ENCODE measurements at places on chromosomes 11 and 22.

DNA sequence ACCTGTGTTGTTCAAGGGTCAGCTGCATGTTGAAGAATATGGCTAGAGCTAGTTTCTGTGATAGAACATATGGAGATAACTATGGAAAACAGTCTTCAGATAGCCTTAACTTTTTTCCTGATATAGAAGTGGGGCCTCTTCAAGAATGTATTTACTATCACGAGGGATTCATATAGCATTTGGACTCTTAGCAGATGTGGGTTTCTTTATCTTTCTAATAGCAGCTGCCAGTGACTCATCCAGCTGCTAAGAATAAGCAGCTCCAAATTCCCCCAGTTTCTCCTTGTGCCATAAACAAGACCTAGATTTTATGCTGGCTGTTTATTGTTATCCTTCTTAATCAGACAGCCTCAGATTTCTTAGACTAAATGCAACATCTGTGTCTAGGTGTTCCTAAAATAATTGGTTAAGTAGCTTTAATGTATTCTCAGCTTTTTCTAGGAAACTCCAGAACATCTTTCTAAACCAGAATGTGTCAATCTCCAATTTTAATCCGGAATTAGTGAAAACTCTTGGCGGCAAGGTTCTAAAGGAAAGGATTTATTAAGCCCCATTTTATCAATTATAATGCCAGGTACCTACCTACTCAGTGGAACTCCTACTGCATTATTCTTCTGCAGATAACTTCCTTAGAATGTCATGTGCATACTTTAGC, 119.8 kb downstream of the CSTPP1 start:
- ATAC-seq, result peak; percentile 24

DNA sequence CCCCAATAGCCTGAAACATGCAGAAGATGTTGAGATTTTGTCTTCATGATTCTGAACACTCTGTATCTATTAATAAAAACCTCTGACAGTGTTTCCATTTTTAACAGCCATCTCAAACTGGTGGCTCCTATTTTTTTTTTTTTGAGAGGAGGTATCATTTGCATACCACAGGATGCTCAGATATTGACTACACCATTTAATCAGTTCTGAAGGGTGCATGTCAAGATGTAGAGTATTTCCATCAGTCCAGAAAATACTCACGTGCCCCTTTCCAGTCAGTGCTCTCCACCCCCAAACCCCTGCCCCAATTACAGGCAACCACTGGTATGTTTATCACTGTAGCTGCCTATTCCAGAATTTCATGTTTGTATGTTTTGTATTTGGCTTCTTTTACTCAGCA, 85.3 kb upstream of the SORL1-AS1 start:
- no peak for ATAC-seq

- ATAC-seq, result no peak
These were observed 101.6 kb downstream of the FAM76B start for GRCh38 chr11:95688015-95688414.

DNA sequence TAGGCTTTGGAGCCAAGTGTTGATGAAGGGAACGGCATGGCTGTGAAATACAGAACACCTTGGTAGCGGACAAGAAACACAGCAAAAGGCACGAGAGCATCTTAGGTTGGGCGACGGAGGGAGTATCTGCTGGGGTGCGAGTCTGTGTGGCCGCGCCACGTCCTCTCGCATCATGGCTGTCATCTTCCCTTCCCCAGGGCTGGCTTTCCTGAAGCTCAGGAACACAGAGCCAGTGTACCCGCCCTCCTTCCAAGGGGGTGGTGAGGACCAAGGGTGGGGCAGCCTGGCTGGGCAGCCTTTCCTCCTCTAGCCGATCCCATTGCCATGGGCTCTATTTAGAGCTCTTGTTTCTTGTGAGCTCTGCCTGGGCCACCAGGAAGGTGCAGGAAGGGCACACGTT, 154.4 kb downstream of the FEZ1 start:
- no peak for ATAC-seq

- ATAC-seq, result no peak
These were observed 248.1 kb downstream of the CNTN5 start for GRCh38 chr11:99268886-99269285.

GRCh38 chr11:111454561-111455192, 57.5 kb downstream of the BTG4 start:
- peak; percentile 91 for ATAC-seq

GRCh38 chr22:48357196-48357595, 1470.5 kb downstream of the BRD1 start:
- no peak for ATAC-seq

DNA sequence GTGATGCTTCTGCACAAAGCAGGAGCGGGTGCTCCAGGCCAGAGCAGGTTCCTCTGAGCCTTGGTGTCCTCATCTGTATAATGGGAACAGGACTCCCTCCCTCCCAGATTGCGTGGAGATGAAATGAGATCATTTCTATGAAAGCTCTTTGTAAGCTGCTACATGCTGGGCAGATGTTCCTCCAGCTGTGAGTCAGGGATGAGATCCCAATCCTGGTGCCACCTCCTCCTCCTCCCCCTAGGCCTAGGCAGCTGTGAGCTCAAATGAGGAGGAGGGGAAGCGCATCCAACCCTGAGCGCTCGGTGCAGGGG, 7.0 kb upstream of the CABP2 start:
- no peak for ATAC-seq
